ENCODE measurements at places on chromosomes 1 and 21.
A peak's percentile ranks its signal among the peaks of the same experiment; 100 is the strongest.

- DNase-seq, result no peak
Measured at GRCh38 chr1:157045250-157046218, at the start of gene ARHGEF11. Gene ARHGEF11, minus strand, starts transcription at chr1:157045742. Its CDS starts 1,412 bp downstream, at chr1:157044330.

GRCh38 chr1:235266325-235266724 is 61.7 kb downstream of the ARID4B start:
- no peak for DNase-seq

DNA sequence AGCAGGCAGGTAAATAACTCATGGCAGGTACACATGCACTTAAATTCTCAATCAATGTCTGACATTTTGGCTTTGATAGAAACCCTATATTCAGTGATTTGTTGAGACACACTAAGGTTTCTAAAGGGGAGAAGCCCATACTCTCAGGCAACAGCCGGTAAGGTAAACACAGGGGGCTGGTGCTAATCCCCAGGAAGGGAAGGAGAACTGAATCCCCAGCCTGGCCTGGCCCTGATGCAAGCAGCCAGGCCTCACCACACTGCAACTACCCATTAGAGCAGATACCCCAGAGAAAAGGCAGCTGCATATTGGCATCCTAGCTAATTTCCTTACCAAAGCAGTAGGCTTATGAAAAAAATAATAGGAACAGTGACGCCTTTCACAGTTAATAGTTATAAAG is 116.5 kb upstream of the LRRC7 start:
- no peak for DNase-seq

GRCh38 chr1:924656-925560 is 1.2 kb downstream of the SAMD11 start:
- no peak for DNase-seq

- DNase-seq, result no peak
Measured at GRCh38 chr1:2912424-2913061, 108.7 kb upstream of the ACTRT2 start.

DNA sequence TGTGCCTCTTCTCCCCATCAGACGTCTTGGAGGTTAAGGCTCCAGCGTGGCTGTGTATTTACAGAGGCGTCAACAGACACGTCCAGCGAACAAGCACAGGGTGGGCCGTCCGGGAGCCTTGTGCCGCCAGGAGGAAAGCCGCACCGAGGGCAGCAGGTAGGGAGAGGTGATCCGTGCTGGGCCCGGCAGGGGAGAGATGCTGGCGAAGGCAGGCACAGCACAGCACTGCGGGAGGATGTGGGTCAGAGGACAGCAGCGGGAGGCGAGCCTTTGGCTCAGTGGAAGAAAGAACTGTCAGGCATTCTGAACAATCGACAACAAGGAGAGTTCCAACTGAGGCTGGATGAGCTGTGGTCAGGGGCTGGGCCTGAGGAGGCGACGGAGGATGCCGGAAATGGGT is 144.1 kb upstream of the TNR start:
- no peak for DNase-seq

DNA sequence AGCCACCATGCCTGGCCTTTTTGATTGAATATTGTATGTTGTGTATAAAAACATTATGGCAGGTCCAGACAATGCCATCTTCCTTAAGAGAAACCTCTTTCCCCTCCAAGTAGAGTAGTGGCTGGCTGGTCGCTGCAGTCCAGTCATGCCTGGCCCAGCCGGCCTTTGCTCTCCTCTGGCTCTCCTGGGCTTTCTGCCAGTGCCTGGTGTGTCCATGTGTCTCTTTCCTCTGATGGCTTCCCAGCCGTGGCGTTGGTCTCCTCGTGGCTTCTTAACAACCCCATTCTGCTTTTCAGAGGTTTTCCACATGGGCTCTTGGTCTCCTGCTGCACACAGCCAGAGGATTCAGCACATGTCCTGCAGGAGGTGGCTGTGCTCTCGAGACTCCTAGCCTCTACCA is 58.7 kb downstream of the DIP2A start:
- DNase-seq, result no peak

DNA sequence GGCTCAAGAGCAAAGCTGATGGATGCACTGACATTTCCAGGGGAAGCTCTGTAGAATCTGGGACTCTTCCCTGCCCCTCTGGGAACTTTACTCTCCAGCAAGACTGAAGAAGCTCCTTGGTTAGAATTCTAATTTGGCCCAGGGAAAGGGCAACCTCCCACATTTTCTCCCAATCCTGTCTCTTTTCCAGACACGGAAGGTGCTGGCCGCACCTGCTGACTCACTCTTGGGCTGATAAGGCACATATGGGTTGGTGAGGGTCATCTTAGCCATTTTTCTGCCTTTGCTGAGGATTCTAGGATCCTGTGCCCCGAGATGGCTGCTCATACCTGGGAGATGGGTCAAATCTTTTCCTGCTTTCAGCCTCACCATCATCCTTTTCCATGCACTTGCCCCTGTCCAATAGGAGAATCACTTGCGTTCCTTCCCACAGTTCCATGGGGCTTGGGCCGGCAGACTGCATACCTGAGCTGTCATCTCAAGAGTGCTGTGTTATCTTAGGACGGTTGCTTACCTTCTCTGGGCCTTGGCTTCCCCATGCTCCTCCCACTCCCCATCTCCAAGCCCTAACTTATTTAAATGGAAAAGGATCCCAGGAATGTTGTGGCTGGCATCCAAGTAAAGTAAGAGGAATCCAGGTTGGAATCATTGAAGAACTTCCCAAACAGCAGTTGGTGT is 1.3 kb downstream of the TINAGL1 start:
- no peak for DNase-seq

DNA sequence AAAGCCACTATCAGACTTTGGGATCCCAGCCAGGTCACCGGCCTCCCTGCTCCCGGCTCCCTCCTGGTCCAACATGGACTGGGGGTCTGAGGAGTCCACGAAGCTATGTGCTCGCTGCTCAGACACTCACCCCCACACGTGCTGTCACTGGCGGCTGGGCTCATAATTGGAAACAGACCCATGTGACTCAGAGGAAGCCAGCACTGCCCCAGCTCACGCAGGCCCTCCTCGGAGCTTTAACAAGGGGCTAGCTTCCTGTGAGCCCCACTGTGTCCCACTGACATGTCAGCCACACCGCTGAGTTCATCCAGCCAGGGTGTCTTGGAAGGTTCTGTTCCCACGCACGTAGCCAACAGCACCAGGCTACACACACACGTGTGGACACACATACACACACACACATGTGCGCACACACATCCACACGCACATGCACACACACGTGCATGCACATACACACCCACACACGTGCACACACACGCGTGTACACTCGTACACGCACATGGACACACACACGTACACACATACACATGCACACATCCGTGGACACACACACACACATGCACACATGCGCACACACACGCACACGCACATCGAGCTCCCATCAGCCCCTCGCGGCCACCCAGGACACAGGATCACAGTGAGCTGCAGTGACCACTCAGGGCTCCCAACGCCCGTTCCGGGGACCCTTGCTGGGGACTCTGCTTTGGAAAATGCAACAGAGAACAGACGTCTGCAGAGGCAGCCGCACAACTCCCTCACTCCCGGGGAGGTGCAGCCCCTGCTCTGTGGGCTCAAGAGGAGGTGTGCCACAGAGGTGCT is 18.4 kb upstream of the COL6A2 start:
- no peak for DNase-seq

- no peak for DNase-seq
Measured at GRCh38 chr1:209884665-209885117, 53.3 kb upstream of the SYT14 start.

GRCh38 chr21:25845729-25846256 is 111.0 kb downstream of the GABPA start:
- no peak for DNase-seq

GRCh38 chr1:25431955-25432719 is 1.4 kb downstream of the MACO1 start:
- DNase-seq, result no peak

- peak; percentile 80 for DNase-seq
Measured at GRCh38 chr1:20151906-20152598, 12.9 kb downstream of the PLA2G2F start.

- DNase-seq, result peak; percentile 60
Measured at GRCh38 chr1:247415423-247416361, at the start of gene NLRP3. Gene NLRP3, plus strand, starts transcription at chr1:247416173. Its CDS starts 2,628 bp downstream, at chr1:247418801.

GRCh38 chr1:81314513-81315233 is 486.1 kb upstream of the ADGRL2 start:
- DNase-seq, result no peak

- no peak for DNase-seq
Measured at GRCh38 chr1:213615226-213615916, 372.4 kb upstream of the PROX1 start.

DNA sequence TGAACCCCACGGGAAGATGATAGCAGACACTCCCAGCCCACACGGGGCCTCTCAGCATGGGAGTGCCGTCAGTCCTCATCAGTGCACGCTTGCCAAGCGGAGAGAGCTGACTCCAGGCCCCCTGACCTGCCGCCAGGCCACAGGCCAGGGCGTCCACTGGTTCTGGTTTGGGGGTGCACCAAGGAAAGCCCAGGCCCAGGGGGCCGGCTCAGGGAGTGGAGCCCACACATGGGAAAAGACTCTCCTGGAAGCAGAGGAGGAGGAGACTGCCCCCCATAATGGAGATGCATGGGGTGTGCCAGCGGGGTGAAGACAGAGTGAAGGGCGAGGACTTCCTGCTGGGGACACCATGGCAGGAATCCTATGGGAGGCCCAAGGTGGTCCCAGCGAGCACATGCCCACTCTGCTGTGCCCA is 6.4 kb downstream of the TRIM11 start:
- no peak for DNase-seq

DNA sequence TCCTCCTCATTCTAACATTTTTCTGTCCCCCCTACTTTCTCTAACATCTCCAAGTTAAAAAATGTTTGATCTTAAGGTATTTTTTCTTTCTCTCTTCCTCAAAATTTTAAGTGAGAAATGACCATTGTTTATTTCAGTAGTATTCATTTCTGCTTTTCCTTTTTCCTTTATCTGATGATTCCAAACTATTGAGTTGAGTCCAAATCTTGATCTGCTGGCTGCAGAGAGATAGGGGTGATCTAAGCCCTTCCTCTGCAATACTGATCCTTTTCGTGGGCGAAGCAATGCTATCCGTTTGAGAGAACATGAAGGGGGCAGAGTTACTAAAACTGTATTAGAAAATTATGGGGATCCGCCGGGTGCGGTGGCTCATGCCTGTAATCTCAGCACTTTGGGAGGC is 516 bp upstream of the NMNAT2 start:
- DNase-seq, result no peak

DNA sequence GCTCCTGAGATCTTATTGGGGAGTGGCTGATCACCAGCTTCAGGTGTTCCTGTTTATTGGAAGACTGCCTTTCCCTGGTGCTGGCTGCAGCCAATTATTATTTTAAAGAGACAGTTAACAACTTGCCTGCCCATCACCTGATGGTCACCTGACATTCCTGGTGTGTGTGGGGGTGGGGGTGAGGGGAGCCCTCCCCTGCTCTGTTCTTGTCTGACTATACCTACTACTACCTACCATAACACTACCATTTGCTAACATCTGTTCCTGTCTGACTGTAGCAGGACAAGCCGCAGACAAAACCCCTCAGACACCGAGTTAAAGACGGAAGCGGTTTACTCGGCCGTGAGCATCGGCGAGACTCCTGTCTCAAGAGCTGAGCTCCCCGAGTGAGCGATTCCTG is 54.9 kb upstream of the NBPF3 start:
- DNase-seq, result no peak

- DNase-seq, result no peak
Measured at GRCh38 chr21:43767984-43768867, 7.9 kb downstream of the CSTB start.

DNA sequence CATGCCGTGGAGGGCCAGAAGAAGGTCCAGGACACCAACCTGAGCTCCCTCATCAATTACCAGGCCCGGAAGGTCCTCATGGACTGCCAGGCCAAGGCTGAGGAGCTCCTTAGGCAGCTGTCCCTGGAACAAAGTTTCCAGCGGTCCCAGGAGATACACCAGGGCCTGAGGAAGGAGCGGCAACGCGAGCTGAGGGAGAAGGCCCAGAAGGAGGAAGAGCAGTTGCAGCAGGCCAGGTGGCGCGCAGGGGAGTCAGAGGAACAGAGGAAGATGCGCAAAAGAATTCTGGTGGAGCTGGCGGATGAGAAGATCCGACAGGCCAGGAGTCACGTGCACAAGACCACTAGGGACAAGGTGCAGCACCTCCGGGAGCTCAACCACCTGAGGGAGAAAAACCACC is 1.5 kb downstream of the CCDC185 start:
- no peak for DNase-seq

DNA sequence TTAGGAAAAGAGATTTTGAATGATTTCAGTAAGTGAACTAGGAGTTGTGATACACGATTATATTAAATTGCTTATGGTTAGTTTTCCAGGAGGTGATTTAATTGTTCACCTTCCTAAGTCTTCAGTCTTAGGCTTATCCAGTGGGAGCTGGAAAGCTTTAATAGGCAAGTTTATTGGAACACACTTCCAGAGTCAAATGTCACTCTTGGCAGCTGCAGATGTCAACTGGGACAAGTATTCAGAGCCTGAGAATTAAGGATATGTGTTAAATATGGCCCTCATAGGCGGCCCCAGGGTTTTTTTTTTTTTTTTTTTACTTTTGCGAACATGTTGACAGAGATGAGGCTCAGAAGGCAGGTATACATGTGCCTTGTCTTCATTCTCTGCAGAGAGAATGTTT is 29.2 kb downstream of the UCK2 start:
- DNase-seq, result no peak

- DNase-seq, result no peak
Measured at GRCh38 chr1:58391056-58391455, 155.5 kb downstream of the OMA1 start.

- peak; percentile 36 for DNase-seq
Measured at GRCh38 chr1:236489710-236490377, 33.9 kb upstream of the LGALS8 start.

GRCh38 chr21:42176859-42177258 is 42.1 kb upstream of the ABCG1 start:
- DNase-seq, result no peak

DNA sequence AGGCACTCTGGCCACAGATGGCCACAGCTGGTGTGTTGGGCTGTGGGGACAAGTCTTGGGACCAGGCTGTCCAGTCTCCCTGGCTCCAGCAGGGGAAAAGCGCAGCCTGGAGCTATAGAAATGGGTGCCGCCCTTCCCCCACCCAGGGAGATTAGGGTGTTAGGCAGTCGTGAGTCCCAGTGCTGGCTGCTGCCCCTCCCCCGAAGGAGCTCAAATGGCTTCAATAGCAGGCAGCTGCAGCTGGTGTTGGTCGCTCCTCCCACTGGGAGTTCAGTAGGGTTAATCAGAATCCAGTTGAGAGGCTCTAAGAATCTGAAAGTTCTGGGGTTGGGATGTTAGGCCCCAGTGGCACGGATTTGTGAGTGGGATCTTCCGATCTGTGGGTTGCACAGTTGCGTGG is 595.6 kb upstream of the PKN2 start:
- no peak for DNase-seq

DNA sequence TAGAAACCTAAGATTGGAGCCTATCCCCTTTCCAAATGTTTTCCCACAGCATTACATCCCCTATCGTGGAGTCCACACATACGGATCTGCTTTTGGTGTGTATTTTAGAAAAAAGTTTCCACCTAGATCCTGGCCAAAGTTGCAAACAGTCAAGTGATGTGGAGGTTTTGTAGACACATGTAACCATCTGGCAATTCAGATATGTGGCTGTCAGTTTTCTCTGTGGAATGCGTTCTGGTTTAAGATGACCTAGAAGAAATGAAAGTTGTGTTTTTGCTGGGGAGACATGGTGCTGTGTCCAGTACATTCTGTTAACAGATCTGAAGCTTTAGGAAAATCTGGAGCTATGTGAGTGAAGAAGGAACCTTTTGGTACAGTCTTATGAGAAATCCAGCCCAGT is 14.8 kb downstream of the RNF220 start:
- DNase-seq, result no peak
